ENCODE measurements at places on chromosomes 6 and 20.

GRCh38 chr6:95545686-95546085 lies 31.6 kb upstream of the MANEA start:
- peak; percentile 28 for DNase-seq

DNA sequence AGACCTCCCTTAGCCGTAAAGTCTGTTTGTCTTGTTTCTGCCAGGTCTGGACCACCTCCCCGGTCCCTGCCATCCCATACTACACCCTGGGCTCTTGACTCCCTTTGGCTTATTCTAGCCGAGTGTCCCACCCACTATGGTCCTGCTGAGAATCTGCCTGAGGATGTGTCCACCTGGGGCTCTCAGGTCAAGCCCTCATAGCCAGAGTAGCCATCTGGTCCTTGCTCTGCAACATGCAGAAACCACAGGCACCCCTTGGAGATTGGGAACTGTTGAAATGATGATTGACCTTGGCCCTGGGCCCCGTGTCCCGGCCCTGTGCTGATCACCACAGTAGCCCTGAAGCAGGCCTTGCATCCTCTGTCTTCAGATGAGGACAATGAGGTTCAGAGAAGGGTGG lies 44.0 kb downstream of the VSTM2L start:
- no peak for DNase-seq

GRCh38 chr6:122758927-122759334 lies 20.6 kb upstream of the FABP7 start:
- no peak for DNase-seq

GRCh38 chr20:50513169-50514034 lies 3.2 kb downstream of the PTPN1 start:
- DNase-seq, result no peak

DNA sequence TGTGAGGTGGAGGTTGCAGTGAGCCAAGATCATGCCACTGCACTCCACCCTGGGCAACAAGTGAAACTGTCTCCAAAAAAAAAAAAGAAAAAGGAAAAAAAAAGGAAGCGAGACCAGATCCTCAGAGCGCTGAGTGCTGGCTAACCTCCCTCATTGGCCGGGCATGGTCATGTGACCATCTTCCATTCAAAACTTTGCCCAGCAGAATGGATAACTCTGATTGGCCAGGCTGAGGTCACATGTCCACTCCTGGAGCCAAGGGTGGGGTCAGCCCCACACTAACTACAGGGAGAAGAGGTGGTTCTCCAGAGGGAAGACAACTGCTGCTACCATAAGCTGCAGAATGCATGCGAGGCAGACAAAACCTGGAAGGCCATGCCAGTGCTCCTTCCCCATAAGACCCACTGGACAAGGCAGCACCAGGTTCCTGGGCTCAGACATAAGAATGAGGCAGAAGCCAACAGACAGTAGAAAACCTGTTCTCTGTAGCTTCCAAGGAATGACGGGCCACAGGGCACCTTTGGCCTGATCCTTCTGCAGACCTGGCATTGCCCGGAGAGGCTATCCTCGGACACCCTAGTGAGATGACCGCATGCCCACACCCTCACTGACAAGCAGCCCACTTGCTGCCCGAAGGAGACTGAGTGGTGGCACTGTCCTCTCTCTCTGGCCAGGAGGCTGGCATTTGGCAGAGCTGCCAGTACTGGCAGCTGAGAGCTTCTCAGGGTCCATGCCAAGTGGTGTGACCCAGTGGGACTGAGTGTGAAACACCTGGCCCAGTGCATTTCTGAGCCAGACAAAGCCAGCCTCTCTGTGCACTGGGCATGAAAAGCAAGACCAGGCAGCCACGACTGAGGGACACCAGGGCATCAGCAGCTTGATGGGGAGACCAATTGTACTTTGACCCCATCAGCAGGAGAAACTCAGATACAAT lies 311.9 kb upstream of the SULF2 start:
- DNase-seq, result no peak

GRCh38 chr6:161639772-161640171 lies 365.9 kb upstream of the AGPAT4 start:
- no peak for DNase-seq

- no peak for DNase-seq
These were observed 4.9 kb upstream of the DEK start for GRCh38 chr6:18269253-18269652.

DNA sequence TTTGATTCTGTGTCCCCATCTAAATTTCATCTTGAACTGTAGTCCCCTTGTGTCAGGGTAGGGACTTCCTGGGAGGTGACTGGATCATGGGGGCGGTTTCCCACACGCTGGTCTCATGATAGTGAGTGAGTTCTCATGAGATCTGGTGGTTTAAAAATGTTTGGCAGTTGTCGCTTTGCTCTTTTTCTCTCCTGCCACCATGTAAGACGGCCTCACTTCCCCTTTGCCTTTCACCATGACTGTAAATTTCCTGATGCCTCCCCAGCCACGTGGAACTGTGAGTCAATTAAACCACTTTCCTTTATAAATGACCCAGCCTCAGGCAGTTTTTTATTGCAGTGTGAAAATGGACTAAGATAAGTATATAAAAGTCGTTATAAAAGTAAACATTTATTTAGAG lies 80.5 kb upstream of the SGK1 start:
- no peak for DNase-seq

- no peak for DNase-seq
These were observed 21.7 kb upstream of the OCSTAMP start for GRCh38 chr20:46572153-46572552.

GRCh38 chr6:168167431-168168315 lies 88.7 kb upstream of the FRMD1 start:
- DNase-seq, result no peak

DNA sequence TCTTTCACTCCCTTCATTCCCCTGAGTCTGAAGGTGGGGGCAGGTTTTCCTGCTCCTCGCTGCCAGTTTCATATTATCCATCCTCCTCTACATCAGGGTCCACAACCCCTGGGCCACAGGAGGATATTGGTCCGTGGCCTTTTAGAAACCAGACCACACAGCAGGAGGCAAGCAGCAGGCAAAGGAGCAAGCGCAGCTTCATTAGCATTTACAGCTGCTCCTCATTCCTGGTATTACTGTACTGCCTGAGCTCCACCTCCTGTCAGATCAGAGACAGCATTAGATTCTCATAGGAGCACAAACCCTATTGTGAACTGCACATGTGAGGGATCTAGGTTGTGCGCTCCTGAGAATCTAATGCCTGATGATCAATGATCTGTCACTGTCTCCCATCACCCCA lies 380.3 kb downstream of the ARHGAP18 start:
- no peak for DNase-seq

DNA sequence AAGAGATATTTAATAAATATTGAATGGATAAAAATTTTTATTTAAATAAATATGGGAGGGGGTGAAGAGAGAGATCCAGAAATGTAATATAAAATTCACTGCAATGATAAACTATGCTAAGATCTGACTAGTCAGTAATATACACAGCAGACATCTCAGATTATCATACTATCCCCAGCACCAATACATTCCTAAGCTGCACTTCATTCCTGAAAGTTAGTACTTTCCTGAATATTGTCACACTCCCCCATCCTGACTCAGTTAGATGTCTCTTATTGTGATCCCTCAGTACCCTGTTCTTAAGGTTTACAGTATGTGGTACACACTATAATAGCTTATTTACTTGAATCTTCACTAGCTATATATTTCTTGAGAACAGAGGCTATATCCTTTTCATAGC lies 88.3 kb upstream of the KCNQ5 start:
- no peak for DNase-seq

GRCh38 chr20:38059832-38060231 lies 26.3 kb downstream of the RPRD1B start:
- DNase-seq, result no peak

DNA sequence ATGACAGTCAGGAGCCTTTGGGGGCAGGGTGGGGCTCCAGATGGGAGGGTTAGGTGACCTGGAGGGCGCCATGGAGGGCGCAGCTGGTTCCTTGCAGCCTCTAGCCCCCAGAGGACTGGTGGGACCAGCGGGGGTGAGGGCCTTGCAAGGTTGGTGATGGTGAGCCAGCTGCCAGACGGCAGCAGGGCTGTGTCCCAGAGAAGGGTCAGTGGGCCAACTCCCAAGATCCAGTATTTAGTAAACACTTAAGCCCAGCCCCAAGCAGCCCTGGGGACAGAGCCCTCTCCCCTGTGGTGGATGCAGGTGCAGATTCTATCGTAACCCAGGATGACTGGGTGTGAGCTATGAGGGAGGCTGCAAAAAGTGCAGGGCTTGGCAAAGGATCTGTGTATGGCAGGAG lies 201.5 kb upstream of the RNF24 start:
- no peak for DNase-seq

Measured in NCI-H187 (cell line).